Right kidney (tissue), 9 donors: ENCODE measurements at places on chromosomes 11 and 22.

DNA sequence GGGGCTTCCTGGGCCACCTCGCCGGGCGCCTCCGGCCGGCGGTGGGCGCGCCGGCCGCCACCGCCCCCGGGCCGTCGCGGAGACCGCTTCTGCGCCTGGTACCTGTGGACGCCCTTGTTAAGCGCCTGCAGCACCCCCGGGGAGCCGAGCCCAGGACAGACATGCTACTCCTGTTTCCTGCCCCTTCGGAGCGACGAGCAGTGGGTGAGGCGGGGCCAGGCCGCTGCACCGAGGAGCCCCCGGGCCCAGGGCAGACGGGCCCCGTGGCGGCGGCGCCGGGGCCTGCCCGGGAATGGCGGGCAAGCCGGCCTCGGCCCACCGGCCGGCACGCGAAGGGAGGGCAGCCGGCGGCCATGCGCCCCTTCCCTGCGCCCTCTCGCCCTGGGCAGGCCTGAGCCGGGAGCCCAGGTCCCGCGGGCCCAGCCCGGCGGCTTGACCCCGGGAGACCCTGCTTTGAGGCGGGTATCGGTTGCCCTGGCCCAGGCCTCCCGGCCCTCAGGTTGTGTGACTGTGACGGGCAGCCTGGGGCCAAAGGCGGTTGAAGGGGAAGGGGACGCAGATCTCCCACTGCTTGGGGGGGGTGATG is 789 bp upstream of the KDM2A start:
- DNase-seq: peak; percentile 90

- DNase-seq: no peak
Observed at GRCh38 chr11:94131047-94131717, 2.5 kb downstream of the PANX1 start.

DNA sequence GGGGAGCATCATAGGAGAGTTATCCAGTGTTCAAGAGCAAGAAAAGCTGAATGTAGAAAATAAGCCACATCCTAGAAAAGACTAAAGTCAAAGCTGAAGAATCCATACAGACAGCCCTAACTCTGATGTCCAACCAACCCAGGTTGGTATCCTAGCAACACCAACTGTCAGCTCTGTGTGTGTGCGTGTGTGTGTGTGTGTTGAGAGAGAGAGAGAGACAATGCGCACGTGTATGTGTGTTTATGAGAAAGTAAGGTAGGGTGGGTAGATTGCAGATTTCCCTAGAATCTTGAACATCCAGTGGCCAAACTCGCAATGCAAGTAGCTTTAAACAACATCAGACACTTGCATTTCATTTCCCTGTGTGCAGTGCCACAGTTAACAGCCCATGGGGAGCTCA is 274.9 kb downstream of the FAM181B start:
- DNase-seq: no peak

- no peak for DNase-seq
Observed at GRCh38 chr11:76209375-76209972, 3.2 kb upstream of the WNT11 start.

DNA sequence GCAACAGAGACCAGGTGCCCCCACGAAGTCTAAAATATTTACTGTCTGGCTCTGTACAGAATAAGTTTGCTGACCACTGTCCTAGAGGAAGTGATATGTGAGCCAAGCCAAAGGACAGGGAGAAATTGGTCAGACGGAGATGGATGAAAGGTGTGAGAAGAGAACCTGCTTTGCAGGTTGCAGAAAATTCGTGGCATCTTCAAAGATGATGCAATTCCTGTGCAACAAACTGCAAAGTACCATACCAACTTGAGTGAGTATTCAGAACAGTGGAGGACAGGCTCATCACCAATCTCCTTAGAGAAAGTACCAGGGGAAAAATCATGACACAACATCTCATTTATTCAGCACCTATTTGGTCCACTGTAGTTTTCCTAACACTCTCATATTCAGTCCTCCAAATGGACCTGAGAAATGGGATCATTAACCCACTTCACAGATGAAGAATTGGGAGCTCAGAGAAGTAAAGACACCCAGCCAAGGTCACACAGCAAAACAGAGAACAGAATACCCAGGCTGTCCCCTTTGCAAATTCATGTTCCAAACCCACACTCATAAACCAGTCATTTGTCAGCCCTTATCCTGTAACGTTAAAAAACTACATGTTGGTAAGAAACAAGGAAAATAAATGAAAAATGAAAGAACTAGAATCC is 536.8 kb downstream of the MIAT start:
- DNase-seq: no peak

- no peak for DNase-seq
Observed at GRCh38 chr22:47259049-47259448, 496.6 kb downstream of the TBC1D22A start.

DNA sequence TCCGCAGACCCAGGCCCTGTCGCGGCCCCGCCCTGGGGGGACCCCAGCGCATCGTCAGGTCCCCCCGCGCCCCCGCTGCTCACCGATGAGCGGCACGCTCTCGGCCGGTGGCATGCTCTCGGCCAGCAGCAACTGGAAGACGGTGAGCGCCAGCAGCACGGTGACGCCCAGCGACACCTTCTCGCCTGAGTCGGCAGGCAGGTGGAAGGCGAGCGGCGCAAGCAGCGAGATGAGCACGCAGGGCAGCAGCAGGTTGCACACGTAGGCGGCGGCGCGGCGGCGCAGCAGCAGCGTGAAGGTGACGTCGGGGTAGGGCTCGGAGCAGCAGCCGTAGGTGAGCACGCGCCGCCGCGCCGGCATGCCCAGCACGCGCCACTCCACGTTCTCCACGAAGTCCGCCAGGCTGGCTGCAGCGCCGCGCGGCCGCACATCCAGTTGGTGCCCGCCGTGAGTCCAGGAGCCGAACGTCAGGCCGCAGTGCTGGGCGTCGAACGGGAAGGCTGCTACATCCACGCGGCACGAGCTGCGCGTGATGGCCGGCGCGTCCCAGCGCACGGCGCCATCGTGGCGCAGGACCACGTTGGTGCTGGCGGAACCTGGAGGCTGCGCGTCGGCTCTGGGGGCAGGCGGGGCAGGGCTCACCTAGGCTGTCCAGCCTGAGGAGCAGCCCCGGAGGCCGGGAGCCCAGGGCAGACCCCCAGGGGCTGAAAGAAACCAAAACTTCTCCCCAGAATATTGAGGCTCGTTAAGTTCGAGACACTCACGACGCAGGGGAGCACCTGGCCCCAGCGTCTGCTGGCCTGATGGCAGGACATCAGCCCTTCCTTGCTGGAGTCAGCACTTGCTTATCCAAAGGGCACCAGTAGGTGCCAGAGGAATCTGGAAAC is 3.8 kb downstream of the CHRNA10 start:
- no peak for DNase-seq

- no peak for DNase-seq
Observed at GRCh38 chr11:91220476-91221202, 997.8 kb upstream of the CHORDC1 start.

DNA sequence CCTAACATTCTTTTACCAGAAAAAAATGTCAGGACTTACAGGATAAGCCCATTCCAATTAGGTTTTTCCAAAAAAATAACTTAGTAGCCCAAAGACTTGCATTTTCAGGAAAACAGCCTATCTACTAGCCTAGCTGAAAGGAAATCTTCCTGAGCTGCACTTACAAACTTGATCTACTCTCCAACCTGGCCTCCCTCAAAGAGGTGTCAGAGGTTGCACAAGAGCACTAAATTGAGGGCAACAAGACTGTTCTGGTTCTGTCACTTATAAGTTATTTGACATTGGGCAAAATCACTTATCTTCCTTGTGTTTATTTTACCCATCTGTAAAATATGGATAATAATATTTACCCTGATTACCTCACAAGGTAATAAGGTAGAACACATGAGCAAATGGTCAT is 7.9 kb upstream of the SOX6 start:
- DNase-seq: no peak

- peak; percentile 53 for DNase-seq
Observed at GRCh38 chr11:12680246-12680939, 6.2 kb downstream of the TEAD1 start.

DNA sequence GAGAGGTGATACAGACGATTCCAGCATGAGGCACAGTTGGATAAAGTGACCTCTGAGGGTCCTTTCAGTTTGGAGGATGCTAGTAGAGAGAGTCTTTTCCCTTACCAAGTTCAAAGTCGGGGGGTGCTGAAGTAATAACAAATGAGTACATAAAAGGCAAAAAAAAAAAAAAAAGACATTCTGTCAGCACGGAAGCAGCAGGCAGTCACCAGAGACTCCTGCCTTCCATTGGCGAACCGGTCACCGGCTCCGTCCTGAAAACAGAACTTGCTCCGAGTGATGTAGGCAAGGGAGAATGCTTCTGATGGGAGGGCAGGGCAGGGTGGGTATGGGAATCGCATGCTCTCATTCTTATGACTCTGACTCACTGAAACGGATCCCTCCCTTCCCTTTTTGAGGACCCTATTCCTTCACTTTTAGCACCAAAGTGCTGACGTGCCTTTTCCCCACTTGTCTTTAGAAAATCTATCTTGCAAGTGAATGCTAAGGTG is 65.9 kb downstream of the PRR5L start:
- peak; percentile 35 for DNase-seq

DNA sequence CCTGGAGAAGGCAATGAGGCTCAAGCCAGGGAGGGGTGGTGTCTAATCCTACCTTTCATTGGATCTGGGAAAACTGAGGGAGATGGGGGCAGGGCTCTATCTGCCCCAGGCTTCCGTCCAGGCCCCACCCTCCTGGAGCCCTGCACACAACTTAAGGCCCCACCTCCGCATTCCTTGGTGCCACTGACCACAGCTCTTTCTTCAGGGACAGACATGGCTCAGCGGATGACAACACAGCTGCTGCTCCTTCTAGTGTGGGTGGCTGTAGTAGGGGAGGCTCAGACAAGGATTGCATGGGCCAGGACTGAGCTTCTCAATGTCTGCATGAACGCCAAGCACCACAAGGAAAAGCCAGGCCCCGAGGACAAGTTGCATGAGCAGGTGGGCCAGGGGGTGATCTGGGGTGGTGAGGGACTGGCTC is at the start of gene FOLR1:
FOLR1 (plus strand) TSS at position 180 of the 421 bp plus-strand sequence; CDS start at position 214, 34 bp downstream.
- DNase-seq: no peak

DNA sequence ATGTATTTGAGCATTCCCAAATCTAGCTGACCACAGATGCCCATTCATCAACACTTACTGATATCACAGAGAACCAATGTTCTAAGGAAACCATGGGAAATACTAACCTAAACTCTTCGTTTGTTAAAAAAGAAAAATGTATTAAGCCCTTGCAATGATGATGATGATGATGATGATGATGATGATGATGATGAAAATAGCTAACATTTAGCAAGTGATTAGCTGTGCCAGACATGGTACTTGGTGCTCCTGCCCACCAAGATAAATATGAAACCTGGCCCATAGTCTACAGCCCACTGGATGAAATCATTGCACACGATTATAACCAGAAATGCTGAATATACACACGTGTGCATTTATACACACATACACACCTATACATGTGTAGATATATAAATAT is 37.5 kb downstream of the SMCO4 start:
- no peak for DNase-seq

DNA sequence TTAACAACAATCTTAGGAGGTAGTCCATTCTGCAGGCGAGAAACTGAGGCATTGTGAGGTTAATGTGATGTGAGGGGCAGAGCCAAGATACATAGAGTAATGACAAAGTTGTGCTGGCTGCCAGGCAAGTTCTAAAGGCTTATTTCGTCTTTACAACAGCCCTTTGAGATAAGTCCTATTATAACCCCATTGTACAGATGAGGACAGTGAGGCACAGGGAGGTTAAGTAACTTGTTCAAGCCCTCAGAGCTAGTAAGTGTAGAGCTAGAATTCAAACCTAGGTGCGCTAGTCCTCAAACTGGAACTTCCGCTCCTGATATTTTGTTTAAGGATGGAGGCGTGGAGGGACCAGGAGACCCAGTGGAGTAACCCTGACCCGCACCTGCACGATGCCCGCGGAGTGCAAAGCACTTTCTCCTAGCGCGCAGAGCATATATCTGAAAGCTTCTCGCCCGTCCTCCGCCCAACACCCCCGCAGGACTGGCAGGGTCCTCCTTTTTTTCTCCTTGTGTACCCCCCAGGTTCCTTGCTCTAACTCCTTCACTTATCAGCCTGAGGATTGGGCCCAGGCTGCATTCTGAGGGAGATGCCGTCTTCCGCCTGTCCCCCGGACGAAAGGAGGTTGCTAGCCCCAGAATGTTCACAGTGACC is 4.9 kb upstream of the FLI1 start:
- peak; percentile 11 for DNase-seq

DNA sequence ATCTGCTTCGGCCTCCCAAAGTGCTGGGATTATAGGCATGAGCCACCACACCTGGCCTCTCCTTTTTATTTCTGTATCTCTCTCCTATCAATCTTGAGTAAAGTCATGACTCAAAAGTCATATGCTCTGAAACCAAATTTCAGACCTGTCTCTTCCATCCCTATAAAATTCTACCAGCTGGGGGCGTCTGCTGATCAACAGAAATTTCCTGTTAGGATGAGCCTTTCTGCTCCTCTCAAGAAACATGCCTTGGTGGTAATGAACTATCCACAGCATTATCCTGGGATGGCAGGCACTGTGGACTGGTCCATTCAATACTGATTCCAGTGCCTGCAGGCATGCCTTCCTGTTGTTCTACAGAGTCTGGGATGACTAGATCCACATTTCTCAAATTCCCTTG is 472.6 kb downstream of the NELL1 start:
- no peak for DNase-seq

- DNase-seq: no peak
Observed at GRCh38 chr22:46864314-46865051, 102.0 kb downstream of the TBC1D22A start.

- DNase-seq: peak; percentile 63
Observed at GRCh38 chr22:45863981-45864751, 112.8 kb downstream of the WNT7B start.

DNA sequence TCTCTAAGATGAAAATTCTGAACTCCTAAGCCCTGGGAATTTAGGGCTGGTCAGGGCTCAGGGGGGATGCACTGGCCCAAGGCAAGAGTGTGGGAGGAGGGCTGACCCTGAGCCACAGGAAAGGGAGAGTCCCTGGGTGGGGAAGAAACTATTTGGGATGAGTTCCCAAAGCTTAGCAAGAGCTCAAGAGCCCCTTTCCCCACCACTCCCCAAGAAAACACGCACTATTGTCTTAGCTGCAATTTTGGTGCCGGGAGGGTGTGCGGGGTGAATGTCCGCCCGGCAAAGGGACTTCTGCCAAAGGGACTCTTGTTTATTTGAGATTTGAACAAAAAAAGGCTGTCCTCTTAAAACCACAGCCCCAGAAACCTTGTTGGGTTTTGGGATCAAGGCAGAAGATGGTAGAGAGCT is 37.0 kb downstream of the KIAA1671 start:
- DNase-seq: no peak

DNA sequence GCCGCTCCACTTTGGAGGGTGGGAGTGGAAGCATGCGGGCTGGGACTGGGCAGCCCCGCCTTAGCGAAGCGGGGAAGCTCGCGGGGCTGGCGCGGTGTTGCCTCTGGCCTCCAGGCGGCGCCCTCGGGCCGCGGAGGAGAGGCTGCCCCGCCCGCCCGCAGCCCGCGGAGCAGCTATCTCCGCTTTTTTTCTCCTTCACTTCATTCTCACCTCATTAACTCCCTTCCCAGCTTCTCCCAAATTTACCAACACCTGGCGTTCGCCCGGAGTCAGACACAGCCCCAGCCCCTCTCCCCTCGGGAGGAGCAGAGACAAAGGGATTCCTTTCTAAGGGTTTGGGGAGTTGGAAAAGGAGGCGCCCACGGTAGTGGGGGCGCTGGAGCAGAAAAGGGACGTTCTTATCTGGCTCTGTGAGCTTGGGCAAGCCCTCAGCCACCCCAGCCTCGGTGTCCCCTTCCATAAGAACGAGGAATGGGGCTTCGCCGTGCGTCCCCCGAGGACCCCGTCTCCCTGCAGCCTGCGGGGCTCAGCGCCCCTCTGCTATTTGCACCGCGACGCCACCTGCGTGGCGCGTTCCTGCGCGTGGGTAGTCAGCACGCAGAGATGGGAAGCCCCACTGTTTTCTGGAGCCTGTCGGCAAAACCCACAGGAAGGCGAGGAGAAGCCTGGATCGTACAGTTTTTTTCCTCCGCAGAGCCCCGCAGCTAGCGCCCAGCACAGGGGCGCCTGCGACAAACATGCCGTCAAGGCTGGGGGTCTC is 1.5 kb upstream of the WNT11 start:
- peak; percentile 87 for DNase-seq
